ENCODE measurements at places on chromosomes 2 and 18.

- DNase-seq: no peak
Observed at GRCh38 chr2:19802086-19802841, 99.5 kb downstream of the TTC32 start.

DNA sequence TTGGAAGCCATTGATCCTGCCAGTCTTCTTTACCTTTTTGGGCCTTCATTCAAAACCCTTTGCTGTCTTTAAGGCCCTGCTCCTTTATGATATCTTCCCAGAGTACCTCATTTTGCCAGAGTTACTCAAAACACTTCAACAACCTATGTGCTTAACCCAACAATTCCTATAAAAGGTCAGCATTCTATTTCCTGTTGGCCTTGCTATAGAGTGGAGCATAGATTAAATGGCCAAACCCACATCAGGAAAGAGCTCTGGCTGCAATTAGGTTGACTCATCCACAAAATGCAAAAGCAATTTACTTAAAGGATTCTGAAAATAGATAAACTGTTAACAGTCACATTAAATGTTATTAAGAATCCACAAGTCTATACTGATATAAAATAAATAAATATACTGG lies 21.2 kb downstream of the MRPL33 start:
- DNase-seq: no peak

GRCh38 chr2:103754530-103754929 lies 992.7 kb downstream of the TMEM182 start:
- no peak for DNase-seq

DNA sequence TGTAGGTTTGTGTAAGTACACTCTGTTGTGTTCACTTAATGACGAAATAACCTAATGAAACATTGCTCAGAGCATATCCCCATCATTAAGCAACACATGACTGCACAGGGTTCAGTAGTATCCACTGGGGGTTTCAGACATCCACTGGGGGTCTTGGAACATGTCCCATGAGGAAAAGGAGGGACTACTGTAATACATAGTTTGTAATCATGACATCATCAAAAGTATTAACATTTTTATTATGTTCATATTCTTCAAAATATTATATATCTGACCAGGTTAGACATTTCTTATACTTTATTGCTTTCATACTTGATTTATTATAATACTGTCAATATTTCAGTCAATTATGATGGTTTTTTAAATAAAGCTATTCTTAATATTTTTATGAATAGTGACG lies 54.4 kb upstream of the EMILIN2 start:
- DNase-seq: no peak

DNA sequence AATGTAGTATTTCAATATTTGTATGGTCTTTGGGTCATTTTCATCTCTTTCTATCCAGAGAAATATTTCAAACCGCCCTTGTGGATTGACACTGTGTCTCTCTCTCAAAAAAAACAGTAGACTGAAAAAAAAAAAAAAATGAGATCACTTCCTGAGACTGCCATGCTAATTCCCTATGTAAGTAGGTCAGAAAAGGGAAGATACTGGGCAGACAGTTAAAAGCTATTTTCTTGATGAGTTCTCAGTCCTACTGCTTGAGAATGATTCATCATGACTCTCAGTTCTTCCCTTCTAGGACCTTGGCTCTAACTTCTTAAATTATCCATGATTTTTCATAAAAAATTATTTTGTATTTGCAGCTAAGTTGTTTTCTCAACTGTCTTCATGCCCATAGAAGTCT lies 672.3 kb upstream of the REG3G start:
- no peak for DNase-seq

DNA sequence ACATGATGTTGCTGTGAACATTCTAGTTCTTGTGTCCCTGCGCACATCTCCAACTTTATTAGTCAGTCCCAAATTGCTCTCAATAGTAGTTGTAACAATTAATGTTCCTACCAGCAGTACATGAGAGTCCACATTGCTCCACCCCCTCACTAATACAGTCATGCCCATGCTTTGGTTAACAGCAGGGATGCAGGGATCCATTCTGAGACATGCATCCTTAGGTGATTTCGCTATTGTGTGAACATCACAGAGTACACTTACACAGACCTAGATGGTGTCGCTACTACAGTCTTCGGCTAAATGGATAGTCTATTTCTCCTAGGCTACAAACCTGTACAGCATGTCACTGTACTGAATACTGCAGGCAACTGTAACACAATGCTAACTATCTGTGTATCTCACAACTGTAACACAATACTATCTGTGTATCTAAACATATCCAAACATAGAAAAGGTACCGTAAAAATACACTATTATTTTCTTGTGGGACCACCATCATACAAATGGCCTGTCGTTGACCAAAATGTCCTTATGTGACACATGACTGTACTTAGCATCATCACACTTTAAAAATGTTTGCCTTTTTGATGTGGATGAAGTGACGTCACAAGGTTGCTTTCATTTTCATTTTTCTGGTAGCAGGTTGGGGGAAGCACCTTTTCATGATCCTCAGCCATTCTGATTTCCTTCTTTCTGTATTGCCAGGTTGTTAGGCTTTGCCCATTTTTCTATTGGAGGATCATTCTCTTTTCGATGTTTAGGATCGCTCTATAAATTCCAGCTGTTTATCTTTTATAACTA lies 82.9 kb upstream of the RNF152 start:
- DNase-seq: no peak

DNA sequence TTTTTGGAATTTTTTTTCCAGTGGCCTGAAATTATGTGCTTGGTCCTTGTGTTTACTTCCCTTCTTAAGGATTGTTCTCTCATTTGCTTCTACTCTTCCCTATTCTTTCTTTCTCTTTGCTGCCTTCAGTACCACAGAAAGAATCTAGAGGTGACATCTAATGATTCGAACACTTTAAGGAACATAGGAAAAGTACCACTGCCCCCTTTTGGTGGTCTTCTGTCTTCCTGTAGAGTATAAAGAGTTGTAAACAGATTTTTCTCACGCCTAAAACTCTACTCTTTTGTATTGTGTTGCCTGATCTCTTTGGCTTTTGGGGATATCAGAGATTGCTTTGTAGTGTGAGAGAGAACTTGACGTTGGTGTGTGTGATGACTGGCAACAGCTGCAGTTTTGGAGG lies 7.0 kb upstream of the SCTR start:
- DNase-seq: no peak

DNA sequence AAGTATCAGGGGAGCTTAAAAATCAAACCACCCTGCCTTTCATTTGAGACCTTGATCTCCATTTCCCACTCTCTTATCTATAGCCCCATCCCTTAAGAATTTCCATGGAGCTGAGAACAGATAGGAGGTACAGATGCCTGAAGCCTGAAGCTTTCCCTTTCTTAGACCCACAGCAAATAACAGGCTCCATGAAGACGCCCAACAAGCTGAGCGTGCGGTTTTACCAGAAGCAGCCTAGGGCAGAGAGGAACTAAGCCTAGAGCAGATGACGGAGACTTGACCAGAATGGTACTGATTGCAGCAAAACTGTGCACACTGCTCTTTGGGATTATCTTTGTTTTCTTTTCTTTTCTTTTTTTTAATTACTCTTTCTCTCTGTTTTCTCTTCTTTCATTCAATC lies 1.7 kb upstream of the ERBB4 start:
- no peak for DNase-seq

- no peak for DNase-seq
Observed at GRCh38 chr18:11179959-11180519, 30.7 kb upstream of the PIEZO2 start.

GRCh38 chr2:83054751-83055150 lies 1404.3 kb downstream of the SUCLG1 start:
- DNase-seq: no peak

- DNase-seq: no peak
Observed at GRCh38 chr2:241863536-241863954, 4.9 kb upstream of the PDCD1 start.

GRCh38 chr2:24276349-24276899 lies 83.9 kb downstream of the ITSN2 start:
- no peak for DNase-seq
